CD8-positive, alpha-beta memory T cell (primary cell): ENCODE measurements at places on chromosomes 1 and 21.
A peak's percentile ranks its signal among the peaks of the same experiment; 100 is the strongest.

- H3K27ac ChIP-seq: no peak overlapping the region
- no peak overlapping the region for H3K4me3 ChIP-seq
- H3K36me3 ChIP-seq: no peaks in the 10 kb centered on the region
- H3K4me1 ChIP-seq: peaks cover 3% of the 10 kb centered on the region
- H3K27me3 ChIP-seq: no peaks in the 10 kb centered on the region
- DNase-seq: no peak
These were observed 138.4 kb downstream of the ADSS2 start for GRCh38 chr1:244313346-244313745.

GRCh38 chr1:205210756-205211168 lies 740 bp downstream of the DSTYK start:
- H3K36me3 ChIP-seq: no peaks in the 10 kb centered on the region
- no peak for DNase-seq
- H3K4me1 ChIP-seq: peaks cover 19% of the 10 kb centered on the region
- H3K27me3 ChIP-seq: no peaks in the 10 kb centered on the region

DNA sequence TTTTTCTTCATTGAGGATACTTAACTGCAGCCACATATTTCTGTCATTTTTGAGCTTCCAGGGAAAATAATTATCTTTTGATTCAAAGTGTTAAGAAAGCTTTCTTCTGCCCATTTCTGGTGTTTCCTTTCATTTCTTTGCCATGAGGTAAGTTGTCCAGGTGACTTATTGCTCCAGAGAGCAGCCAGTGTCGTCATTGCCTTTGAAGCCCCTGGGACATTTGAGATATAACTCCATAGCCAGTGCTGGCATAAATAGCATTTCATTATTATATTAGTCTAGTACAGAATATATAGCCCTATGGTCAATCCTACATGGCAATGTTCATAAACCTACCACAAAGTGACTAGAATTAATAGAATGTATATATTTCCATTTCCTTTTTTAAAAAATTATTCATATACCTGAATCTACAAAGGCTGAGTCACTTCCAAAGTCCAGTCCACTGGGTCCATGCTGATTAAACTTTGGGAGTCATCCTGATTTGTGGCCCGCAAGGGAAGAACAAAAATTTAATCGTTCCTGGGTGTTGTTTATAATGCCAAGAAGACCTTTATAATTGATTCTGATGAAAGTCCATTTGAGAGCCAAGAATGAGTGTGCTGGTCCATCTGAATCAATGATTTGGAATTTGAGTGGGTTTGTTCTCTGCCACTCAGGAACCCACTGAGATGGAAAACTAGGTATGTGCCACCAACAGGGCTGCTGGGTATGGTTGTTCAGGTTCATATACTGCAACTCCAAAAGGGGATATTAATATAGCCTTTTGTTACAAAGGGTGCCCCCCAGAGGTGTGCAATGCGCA lies 221.8 kb upstream of the PLXNA2 start:
- no peaks in the 10 kb centered on the region for H3K4me1 ChIP-seq
- no peaks in the 10 kb centered on the region for H3K36me3 ChIP-seq
- DNase-seq: no peak
- no peaks in the 10 kb centered on the region for H3K27me3 ChIP-seq
- H3K4me3 ChIP-seq: no peak overlapping the region

DNA sequence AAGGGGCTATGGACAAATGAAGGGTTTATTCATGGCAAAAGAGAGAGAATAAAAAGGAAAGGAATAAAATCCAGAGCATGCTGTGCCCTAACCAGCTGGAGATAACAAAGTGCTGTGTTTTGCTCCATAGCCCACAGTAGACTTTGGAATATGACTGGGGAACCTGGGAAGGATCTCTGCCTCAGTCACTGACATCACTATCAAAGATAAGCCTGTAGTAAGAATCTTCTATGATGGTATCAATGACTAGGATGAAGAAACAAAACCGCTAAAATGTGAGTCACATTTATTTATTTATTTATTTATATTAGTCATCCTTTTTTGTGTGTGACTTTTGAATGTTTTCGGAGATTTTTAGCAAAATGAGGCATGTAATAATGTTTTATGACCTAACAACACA lies 56.3 kb downstream of the NVL start:
- H3K27me3 ChIP-seq: no peaks in the 10 kb centered on the region
- no peak overlapping the region for H3K27ac ChIP-seq
- H3K4me3 ChIP-seq: no peak overlapping the region
- no peaks in the 10 kb centered on the region for H3K36me3 ChIP-seq

DNA sequence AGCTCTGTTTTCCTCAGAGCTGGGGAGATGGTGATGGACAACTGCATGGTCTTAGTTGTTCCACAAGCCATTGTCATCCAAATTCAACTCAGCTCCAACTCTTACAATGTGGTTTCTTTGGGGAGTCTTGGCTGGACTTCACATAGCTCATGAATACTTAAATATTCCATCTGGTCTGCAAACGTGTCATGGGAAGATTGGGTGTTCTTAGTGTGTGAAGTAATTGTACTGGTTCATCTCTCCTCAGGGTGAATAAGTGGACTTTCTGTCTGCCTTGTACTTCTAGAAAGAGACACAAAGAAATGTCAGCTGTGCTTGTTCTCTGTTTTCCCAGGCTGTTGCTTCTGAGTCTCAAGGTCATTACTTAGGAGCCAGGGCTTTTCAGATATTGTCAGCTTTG lies 106.6 kb downstream of the VPS13D start:
- peaks cover 12% of the 10 kb centered on the region for H3K4me1 ChIP-seq
- DNase-seq: no peak
- H3K36me3 ChIP-seq: peaks cover 13% of the 10 kb centered on the region
- no peaks in the 10 kb centered on the region for H3K27me3 ChIP-seq
- H3K4me3 ChIP-seq: no peak overlapping the region

GRCh38 chr1:47690341-47691250 lies 252.8 kb downstream of the FOXD2 start:
- H3K4me1 ChIP-seq: no peaks in the 10 kb centered on the region
- H3K36me3 ChIP-seq: no peaks in the 10 kb centered on the region
- no peaks in the 10 kb centered on the region for H3K27me3 ChIP-seq
- no peak for DNase-seq

- peaks cover 18% of the 10 kb centered on the region for H3K4me1 ChIP-seq
- no peak for DNase-seq
- no peaks in the 10 kb centered on the region for H3K27me3 ChIP-seq
- H3K36me3 ChIP-seq: peaks cover 4% of the 10 kb centered on the region
- no peak overlapping the region for H3K27ac ChIP-seq
These were observed 132.6 kb downstream of the DHRS3 start for GRCh38 chr1:12485231-12486058.

DNA sequence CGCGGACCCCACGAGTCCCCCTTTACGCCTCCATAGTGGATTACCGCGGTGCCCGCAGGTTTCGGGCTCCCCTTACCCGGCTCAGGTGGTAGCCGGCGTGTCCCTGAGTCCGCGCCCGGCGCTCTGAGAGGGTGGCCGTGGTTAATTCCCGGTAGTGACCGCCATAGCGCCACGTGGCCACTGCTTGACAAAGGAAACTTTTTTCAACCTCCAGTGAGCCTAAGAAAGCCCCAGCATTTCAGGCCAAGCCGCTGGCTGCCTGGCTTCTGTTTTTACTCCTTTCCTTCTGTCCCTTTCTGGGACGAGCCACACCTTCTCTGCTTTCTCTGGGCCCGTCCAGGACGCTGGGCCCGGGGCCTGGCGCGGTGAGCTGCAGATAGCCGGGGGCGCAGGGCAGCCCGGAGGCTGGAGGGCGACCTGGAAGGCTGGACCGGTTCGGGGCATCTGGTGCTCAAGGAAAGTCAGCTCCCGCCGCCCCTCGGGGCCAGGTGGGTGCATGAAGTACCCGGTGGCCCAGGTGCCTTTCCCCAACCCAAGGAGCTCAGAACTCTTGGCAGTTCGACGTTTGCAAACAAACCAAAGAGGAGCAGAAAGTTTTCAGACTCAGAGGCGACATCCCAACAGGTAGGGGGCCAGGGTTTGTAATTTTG lies 540 bp upstream of the C1orf198 start:
- no peak for DNase-seq
- H3K4me3 ChIP-seq: peak overlapping the region; percentile 60
- no peaks in the 10 kb centered on the region for H3K36me3 ChIP-seq
- H3K4me1 ChIP-seq: peaks cover 13% of the 10 kb centered on the region
- H3K27ac ChIP-seq: no peak overlapping the region

- DNase-seq: no peak
- H3K4me3 ChIP-seq: no peak overlapping the region
- H3K27me3 ChIP-seq: no peaks in the 10 kb centered on the region
- peaks cover 24% of the 10 kb centered on the region for H3K4me1 ChIP-seq
These were observed 178.2 kb downstream of the VPS13D start for GRCh38 chr1:12407962-12408454.

DNA sequence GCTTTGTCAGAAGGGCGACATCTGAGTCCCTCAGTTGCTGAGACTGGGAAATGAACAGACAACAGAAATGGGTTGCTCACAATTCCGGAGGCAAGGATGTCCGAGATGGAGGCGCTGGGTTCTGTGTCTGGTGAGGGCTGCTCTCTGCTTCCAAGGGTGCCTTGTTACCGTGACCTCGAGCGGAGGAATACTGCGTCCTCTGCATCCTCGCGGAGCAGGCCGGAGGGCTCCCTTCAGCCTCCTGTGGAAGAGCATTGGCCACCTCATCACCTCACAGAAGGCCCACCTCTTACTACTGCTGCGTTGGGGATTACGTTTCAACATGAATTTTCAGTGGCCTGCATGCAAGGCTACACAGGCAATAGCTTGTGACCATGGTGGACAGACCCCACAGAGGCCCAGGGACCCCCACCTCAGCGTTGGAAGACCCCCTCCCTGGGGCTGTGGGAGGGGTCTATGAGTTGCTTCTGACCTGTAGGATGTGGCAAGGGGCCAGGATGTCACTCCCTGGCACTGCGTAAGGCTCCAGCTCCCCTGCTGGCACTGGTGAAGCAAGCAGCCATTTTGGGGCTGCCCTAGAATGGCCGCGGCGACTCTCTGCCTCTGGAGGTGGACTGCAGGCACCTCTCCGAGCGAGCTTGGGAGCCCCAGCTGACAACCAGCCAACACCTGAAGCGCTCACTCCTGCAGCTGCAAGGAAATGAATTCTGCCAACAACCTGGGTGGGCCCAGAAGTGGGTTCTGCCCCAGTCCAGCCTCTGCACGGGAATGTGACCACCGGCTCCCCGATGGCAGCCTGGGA lies 36.3 kb upstream of the COL6A1 start:
- no peaks in the 10 kb centered on the region for H3K4me1 ChIP-seq
- H3K4me3 ChIP-seq: no peak overlapping the region
- no peak overlapping the region for H3K27ac ChIP-seq
- H3K36me3 ChIP-seq: no peaks in the 10 kb centered on the region

GRCh38 chr1:153728305-153729066 lies 636 bp downstream of the INTS3 start:
- no peaks in the 10 kb centered on the region for H3K36me3 ChIP-seq
- H3K4me1 ChIP-seq: peaks cover 22% of the 10 kb centered on the region
- peak overlapping the region; percentile 93 for H3K27ac ChIP-seq
- H3K27me3 ChIP-seq: no peaks in the 10 kb centered on the region
- peak overlapping the region; percentile 93 for H3K4me3 ChIP-seq
- DNase-seq: no peak

GRCh38 chr1:45526135-45526644 lies 4.5 kb upstream of the PRDX1 start:
- no peak for DNase-seq
- H3K4me1 ChIP-seq: peaks cover 6% of the 10 kb centered on the region
- H3K36me3 ChIP-seq: no peaks in the 10 kb centered on the region
- H3K27me3 ChIP-seq: no peaks in the 10 kb centered on the region
- no peak overlapping the region for H3K27ac ChIP-seq
- no peak overlapping the region for H3K4me3 ChIP-seq

DNA sequence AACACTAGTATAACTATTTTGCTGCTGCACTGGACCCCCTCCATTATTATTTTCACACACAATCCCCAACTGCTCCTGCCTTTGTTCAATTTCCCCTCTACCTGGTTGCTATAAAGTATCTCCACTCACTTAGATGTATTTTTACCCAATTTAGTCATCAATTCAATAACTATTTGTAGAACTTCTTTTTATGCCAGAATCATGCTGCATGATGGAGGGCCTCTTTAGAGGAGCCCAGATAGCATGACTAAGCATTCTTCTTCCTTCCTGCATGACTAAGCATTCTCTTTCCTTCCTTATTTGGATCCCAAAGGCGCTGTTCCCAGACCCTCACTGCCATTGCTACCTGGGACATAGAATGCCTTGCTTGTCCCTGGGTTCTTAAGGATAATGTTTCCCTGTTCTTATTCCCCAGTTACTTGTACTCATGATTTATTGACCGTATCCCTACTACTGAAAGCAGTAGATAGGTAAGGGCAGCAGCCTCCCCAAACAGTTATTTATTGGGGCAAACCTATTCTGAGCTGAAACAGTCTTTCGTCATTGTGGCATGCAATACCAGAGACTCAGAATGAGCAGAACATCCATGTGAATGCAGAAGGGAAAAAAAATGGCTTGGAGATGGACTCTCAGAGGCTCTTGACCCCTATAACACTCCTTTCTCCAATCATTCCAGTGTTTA lies 89.3 kb upstream of the AKT3 start:
- no peaks in the 10 kb centered on the region for H3K4me1 ChIP-seq
- H3K27me3 ChIP-seq: no peaks in the 10 kb centered on the region
- no peak for DNase-seq
- no peak overlapping the region for H3K27ac ChIP-seq
- H3K4me3 ChIP-seq: no peak overlapping the region

DNA sequence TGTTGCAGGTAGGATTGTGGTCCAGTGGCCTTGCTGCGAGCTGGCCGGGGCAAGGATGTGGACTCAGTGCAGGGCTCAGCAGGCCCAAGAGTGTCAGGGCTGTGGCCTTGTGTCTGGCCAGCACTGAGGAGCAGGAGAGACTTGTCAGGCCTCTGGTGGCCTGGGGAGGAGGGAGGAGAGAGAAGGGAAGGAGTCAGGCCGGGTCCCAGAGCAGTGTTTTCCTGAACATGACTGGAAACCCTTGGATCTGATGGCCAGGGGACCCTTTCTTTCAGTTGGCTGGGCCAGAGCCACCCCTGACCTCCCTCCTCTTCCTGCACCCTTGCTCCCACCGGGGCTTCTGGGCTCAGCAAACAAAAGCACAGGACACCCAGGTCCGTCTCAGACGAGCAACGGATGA lies 5.1 kb downstream of the IBA57 start:
- no peaks in the 10 kb centered on the region for H3K27me3 ChIP-seq
- H3K4me3 ChIP-seq: no peak overlapping the region
- peaks cover 9% of the 10 kb centered on the region for H3K4me1 ChIP-seq
- no peak overlapping the region for H3K27ac ChIP-seq

- no peak overlapping the region for H3K4me3 ChIP-seq
- H3K27me3 ChIP-seq: no peaks in the 10 kb centered on the region
These were observed 17.8 kb upstream of the FAM131C start for GRCh38 chr1:16091296-16091695.

DNA sequence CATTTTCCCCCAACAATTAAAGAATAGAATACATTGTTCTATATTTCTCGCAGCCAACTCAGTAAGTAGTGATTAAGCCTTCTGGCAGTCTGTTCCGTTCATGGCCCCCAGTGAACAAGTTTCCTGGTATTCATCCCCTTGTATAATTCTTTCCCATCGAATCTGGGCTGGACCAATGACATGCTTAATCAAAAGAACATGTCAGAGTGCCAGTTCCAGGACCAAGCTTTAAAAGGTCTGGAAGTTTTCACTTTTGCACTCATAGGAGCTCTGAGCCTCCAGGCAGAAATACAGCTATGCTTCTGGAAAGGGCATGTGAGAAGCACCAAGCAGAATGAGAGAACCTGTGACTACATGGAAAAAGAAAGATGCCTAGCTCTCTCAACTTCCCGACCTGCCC lies 22.5 kb upstream of the DPYD start:
- peaks cover 14% of the 10 kb centered on the region for H3K4me1 ChIP-seq
- no peak overlapping the region for H3K27ac ChIP-seq
